ENCODE measurements at places on chromosomes 5 and 9. TPM values are rescaled to one million over a fixed set of nuclear protein-coding genes. Genes with fewer than 3 reads are reported as not detected.

Gene LECT2
- not detected for total RNA-seq

Gene INSL6
- not detected for total RNA-seq

Gene PKD2L2
- not detected for total RNA-seq

Gene CSF2
- not detected for total RNA-seq

Gene CCNI2
- not detected for total RNA-seq

Gene PROB1
- 5.1 TPM for total RNA-seq

Gene ZDHHC11
- total RNA-seq: 4.3 TPM

Gene PAEP
- not detected for total RNA-seq

Gene NMUR2
- total RNA-seq: not detected

Gene GGTA1
- 6.6 TPM for total RNA-seq

Gene GCNT4
- total RNA-seq: 4.6 TPM

DNA sequence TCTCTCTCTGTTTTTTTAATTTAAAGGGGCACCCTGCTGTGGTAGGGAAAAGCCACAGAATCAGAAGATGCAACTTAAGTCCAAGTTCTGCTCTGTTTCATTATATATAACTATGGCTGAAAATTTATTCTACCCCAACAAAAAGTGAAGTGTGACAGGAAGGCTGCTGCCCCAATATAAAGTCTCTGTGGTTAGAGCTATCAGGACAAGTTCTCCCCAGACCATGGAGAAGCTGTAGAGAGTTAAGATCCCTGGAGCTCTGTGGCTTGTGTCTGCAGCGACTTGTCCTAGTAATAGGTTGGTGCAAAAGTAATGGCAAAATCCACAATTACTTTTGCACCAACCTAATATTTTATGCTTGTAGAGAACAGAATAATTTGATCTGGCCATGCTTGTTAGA, 250.9 kb downstream of the PSAT1 start:
- H3K27ac ChIP-seq: no peak overlapping the region
- no peaks in the 10 kb centered on the region for H3K4me1 ChIP-seq
- no peaks in the 10 kb centered on the region for H3K27me3 ChIP-seq
- H3K36me3 ChIP-seq: no peaks in the 10 kb centered on the region

- H3K4me1 ChIP-seq: peaks cover 26% of the 10 kb centered on the region
- H3K4me3 ChIP-seq: no peak overlapping the region
- DNase-seq: peak; percentile 60
- no peaks in the 10 kb centered on the region for H3K27me3 ChIP-seq
- H3K36me3 ChIP-seq: no peaks in the 10 kb centered on the region
Measured at GRCh38 chr5:107544967-107545366, 125.8 kb downstream of the EFNA5 start.

DNA sequence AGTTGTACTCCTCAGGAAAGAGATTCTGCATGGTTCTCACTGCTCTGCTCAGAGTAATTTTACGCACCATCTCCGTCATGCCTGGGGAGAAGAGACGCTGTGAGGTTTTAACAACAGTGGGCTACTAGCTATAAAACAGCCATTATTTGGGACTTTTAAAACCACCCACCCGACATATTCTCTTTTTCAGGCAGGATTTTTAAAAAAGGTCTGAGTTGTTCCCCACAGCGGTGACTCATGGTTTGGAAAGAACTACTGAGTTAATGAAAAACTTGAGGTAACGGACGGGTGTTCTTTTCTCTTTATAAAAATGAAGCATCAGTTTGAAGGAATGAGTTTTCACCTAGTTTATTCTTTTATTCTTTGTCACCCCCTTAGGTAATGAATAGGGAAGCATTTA, 61.3 kb downstream of the TTLL11 start:
- DNase-seq: no peak
- no peak overlapping the region for H3K4me3 ChIP-seq
- H3K27me3 ChIP-seq: no peaks in the 10 kb centered on the region
- no peaks in the 10 kb centered on the region for H3K36me3 ChIP-seq
- H3K4me1 ChIP-seq: peaks cover 8% of the 10 kb centered on the region

GRCh38 chr9:22446950-22447617, 460 bp downstream of the DMRTA1 start:
- peaks cover 12% of the 10 kb centered on the region for H3K4me1 ChIP-seq
- no peak for DNase-seq
- H3K27ac ChIP-seq: peak overlapping the region; percentile 94
- no peaks in the 10 kb centered on the region for H3K27me3 ChIP-seq

GRCh38 chr9:81680506-81680905, 8.8 kb downstream of the TLE1 start:
- peaks cover 51% of the 10 kb centered on the region for H3K36me3 ChIP-seq
- peaks cover 77% of the 10 kb centered on the region for H3K4me1 ChIP-seq
- DNase-seq: no peak
- no peaks in the 10 kb centered on the region for H3K27me3 ChIP-seq

DNA sequence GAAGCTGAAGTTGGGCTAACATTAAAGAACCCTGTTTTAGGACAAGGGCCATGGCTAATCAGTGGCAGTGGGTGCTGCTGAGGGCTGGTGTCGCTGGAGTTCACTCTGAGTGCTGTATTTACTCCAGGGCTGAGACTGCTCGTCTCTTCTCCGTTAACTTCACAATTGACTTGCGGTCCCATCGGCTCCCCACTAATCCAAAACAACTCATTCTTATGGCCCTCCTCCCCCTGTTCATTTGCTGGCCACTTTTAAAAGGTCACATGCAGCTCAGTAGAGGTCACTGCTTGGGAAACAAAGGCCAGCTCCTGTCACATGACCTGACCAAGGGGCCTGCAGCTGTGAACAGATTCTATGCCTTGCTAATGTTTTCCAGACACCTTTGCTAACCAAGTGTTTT, 38.4 kb downstream of the PTCH1 start:
- DNase-seq: no peak
- no peak overlapping the region for H3K27ac ChIP-seq
- no peak overlapping the region for H3K4me3 ChIP-seq
- peaks cover 42% of the 10 kb centered on the region for H3K36me3 ChIP-seq
- H3K27me3 ChIP-seq: no peaks in the 10 kb centered on the region
- no peaks in the 10 kb centered on the region for H3K4me1 ChIP-seq

GRCh38 chr9:91101611-91102168, 260.0 kb downstream of the AUH start:
- no peak overlapping the region for H3K4me3 ChIP-seq
- no peaks in the 10 kb centered on the region for H3K27me3 ChIP-seq
- no peak for DNase-seq
- peaks cover 33% of the 10 kb centered on the region for H3K4me1 ChIP-seq

DNA sequence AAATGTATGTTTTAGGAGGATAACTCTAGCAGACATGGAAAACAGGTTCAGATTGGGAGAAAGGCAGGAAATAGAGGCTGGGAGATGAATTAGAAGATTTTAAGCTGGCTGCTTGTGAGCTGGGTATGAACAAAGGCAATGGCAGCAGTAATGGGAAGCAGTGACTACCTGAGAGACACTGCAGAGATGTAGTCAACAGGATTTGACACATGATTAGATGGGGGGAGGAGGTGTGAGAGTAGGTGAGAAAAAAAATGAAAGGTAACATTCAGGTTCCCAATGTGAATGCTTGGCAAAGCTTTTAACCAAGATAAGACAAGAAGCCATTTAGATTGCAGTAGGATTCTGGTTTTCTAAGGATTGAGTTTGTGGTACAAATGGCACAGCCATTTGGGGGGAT, 22.8 kb upstream of the IFNE start:
- H3K36me3 ChIP-seq: no peaks in the 10 kb centered on the region
- H3K27me3 ChIP-seq: peaks cover 4% of the 10 kb centered on the region
- no peaks in the 10 kb centered on the region for H3K4me1 ChIP-seq
- no peak overlapping the region for H3K27ac ChIP-seq
- DNase-seq: no peak
- H3K4me3 ChIP-seq: no peak overlapping the region

DNA sequence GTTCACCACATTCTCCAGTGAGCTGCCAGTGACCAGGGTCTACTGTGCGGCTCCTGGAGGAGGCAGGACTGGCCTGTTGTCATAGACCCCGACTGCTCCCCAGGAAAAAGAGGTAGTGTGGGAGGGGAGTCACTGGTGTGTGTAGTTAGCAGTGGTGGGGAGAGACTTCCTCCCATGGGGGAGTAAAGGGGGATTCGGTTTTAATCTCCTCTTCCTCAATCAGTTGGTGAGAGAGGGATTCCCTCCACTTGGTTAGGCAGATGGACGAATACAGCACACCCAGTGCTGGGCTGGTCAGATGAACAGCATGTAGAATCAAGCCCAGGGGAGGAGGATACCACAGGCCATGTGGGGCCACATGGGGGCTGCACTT, 207.6 kb upstream of the S1PR3 start:
- peaks cover 38% of the 10 kb centered on the region for H3K4me1 ChIP-seq
- H3K4me3 ChIP-seq: no peak overlapping the region
- H3K36me3 ChIP-seq: no peaks in the 10 kb centered on the region
- H3K27me3 ChIP-seq: no peaks in the 10 kb centered on the region
- H3K27ac ChIP-seq: no peak overlapping the region
- DNase-seq: peak; percentile 79

- H3K4me3 ChIP-seq: no peak overlapping the region
- H3K36me3 ChIP-seq: no peaks in the 10 kb centered on the region
- DNase-seq: no peak
- no peak overlapping the region for H3K27ac ChIP-seq
- H3K27me3 ChIP-seq: no peaks in the 10 kb centered on the region
Measured at GRCh38 chr9:99472240-99472915, 250.3 kb downstream of the SEC61B start.

DNA sequence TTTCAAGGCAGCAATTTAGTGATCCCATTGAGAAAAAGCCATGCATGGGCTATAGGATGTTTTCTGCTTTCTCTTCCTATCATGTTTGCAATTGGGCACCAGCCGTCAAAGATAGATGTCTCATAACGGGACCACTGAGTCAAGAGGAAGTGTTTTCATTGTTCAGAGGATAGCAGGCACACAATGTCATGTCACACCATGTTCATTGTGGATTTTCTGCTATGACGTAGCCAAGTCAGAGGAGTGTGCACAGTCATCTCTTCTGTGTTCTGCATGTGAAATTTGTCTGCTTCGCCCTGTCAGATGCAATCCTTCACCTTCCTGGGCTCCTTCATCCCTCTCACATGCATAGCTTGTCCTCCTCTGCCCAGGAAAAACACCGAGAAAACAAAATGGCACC, 106.0 kb downstream of the CD180 start:
- H3K36me3 ChIP-seq: peaks cover 4% of the 10 kb centered on the region
- H3K4me1 ChIP-seq: peaks cover 57% of the 10 kb centered on the region
- H3K27ac ChIP-seq: no peak overlapping the region
- DNase-seq: no peak
- no peak overlapping the region for H3K4me3 ChIP-seq

GRCh38 chr9:131593091-131593820, 47.9 kb downstream of the PRRT1B start:
- peaks cover 84% of the 10 kb centered on the region for H3K36me3 ChIP-seq
- H3K4me3 ChIP-seq: no peak overlapping the region
- no peaks in the 10 kb centered on the region for H3K27me3 ChIP-seq
- no peaks in the 10 kb centered on the region for H3K4me1 ChIP-seq
- DNase-seq: no peak
- no peak overlapping the region for H3K27ac ChIP-seq

- H3K4me1 ChIP-seq: peaks cover 54% of the 10 kb centered on the region
- H3K36me3 ChIP-seq: no peaks in the 10 kb centered on the region
- H3K27me3 ChIP-seq: no peaks in the 10 kb centered on the region
- DNase-seq: no peak
- no peak overlapping the region for H3K27ac ChIP-seq
Measured at GRCh38 chr5:140018096-140018481, 25.0 kb downstream of the NRG2 start.

- DNase-seq: no peak
- no peak overlapping the region for H3K4me3 ChIP-seq
- no peaks in the 10 kb centered on the region for H3K27me3 ChIP-seq
- H3K36me3 ChIP-seq: no peaks in the 10 kb centered on the region
- no peaks in the 10 kb centered on the region for H3K4me1 ChIP-seq
Measured at GRCh38 chr9:19769213-19769612, 19.6 kb downstream of the SLC24A2 start.

DNA sequence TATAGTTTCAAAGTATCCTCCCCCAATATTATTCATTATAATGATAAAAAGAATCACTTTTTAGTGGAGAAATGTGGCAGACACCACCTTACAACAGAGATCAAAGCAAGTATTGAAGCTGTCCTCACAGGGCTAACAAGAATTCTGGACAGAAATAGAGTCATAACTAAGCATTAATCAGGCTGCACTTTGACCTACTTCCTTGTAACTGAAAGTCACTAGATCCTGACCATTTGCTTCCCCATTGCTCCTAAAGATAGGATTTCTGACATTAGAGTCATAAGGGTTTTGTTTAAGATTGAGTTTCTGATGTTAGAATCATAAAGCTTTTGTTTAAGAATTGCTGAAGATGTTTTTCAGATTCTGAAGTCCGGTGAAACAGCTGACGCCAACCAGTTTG, 159.7 kb downstream of the ATP10B start:
- no peak overlapping the region for H3K27ac ChIP-seq
- no peaks in the 10 kb centered on the region for H3K36me3 ChIP-seq
- DNase-seq: no peak
- H3K27me3 ChIP-seq: no peaks in the 10 kb centered on the region
- no peak overlapping the region for H3K4me3 ChIP-seq

DNA sequence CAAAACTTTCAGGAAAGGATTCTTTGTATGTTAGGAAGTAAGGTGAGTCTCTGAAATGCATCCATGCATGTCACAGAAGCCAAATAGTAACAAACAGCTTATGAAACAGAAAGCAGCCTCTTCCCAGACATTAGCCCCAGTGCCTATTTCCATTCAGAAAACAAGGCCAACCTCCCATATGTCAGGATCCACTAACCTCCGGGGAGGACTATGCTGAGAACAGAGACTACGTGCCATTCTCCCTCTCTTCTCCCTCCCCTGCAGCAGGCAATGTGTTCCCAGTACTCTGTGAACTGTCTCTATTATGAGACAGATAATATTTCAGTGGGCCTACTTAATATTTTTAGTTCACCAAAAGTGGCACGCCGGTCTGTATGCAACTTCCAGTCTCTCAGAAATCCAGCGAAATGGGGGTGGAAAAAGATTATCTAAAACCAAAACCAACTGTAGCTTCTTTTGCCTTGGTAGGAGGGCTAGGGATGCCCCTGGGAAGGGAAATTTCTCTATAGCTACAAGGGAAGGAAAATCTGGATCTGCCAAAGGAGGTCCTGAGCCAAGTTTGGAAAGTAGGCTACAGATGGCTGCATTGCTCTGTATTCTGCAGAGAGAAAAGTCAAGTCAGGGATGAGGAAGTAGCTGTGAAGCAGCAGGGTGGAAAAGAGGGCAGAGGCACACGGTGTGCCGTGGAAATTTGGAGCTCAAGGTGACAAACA, 42.0 kb downstream of the VLDLR start:
- no peak overlapping the region for H3K27ac ChIP-seq
- H3K4me1 ChIP-seq: peaks cover 9% of the 10 kb centered on the region
- H3K4me3 ChIP-seq: no peak overlapping the region
- no peak for DNase-seq

- H3K27me3 ChIP-seq: no peaks in the 10 kb centered on the region
- H3K27ac ChIP-seq: no peak overlapping the region
- no peaks in the 10 kb centered on the region for H3K36me3 ChIP-seq
- H3K4me3 ChIP-seq: no peak overlapping the region
- DNase-seq: no peak
Measured at GRCh38 chr5:131877873-131878272, 67.6 kb downstream of the MEIKIN start.

All from esophagus muscularis mucosa (tissue), 4 donors.